Right atrium auricular region (tissue), 2 donors: ENCODE measurements at places on chromosomes 16 and 17.

DNA sequence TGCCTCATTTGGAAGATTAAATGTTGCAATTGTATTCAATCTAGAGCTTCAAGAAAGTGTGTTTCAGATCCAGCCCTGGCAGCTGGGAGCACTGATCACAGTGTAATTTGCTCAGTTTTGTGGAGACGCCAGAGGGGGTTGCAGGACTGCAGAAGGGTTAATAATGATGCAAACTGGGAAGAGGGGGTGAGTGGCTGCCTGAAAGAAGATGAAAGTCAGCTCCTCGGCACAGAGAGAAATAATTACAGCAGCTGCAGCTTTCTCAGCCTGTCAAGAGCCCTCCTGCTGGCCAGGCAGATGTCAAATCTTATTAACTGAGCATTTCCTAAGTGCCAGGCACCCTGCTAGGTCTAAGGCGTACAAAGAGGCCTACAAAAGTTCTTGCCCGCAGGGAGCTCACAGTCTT, 97.7 kb downstream of the ZNF18 start:
- DNase-seq, result no peak

DNA sequence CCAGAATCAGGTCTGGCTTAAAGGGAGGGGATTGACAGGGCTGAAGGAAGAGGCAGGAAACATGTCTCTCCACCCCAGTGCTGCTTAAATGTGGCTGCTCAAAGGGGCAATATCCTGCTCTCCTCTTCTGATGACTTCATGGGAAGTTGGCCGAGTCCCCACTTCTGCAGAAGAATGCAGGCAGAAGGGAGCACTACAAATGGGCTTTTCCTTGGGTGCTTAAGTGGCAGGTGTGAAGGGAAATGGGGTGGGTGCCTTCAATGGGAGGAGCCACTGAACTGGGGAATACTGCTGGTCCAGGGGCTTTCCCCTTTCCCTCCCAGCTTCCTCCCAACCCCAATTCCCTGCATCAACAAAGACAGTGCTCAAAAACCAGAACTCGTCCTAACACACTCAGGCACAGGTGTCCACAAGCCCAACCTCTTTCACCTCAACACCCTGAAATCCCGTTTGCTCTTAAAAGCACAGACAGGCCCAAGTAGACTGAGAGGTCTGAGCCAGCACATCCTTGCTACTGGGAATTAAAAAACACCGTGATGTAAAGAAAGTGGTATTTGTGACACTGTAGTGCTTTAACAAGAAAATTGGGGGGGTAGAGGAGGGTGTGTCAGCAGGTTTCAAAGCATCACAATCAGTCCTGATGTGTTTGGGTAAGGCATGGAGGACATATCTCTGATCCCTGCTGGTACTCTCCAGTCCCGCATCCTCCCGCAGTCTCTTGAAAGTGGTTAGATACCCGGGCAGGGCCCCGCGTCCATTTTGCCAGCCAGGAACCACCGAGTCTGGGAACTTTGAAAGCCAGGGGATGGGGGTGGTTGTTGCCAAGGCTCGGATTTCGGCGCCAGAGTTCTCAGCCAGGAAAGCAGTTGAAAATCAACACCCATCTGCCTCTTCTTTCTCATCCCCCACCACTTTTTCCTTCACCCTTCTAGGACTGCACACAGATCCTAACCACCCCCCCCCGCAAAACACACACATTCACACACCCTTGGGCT, 1.6 kb downstream of the CA10 start:
- no peak for DNase-seq

- no peak for DNase-seq
Measured at GRCh38 chr17:40556884-40557414, 8.3 kb downstream of the CCR7 start.

DNA sequence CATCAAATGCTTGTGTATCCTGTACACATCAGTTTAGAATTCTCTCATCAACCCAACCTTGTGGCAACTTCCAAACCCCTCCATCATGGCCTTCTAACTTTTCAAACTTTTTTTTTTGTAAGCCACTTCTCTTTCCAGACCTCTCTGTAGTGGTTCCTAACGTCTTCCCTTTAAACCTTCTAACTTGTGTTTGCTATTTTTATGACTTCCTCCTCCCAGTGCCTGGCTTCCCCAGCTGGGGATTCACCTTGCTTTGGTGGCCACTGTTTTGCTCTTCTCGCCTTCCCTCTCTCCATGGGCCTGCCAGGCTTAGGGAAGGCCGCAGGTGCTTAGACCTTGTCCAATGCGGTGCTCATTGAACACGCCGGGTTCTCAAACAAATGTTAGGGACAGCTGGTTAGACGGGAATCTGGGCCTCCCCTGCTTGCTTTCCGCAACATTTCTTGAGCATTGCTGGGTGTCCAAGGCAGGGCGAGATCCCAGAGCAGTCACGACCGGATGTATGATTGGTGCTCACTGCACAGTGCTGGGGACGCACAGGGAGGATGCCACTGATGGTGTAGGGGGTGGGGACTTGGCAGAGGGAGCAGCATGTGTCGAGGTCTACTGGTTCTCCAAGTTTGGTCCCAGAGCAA, 1.1 kb upstream of the XYLT2 start:
- DNase-seq, result no peak

DNA sequence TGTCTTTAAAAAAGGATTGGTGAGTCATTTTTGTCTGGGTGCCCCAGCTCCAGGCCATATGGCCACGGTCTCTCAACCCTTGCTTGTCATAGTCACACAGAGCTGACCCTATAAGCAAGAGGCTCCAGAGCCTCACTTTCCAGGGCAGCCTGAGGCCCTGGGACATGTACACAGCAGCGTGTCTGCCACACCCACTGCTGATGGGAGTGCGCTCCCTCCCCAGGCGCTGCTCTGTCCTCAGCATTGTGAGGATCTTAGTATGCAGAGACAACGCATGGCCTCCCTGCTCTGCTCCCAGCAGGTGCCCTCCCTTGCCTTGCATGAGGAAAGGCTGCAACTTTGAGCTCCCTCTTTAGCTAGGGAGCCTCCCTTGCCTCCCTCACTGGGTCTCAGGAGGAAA, 80.8 kb upstream of the CRHR1 start:
- no peak for DNase-seq

DNA sequence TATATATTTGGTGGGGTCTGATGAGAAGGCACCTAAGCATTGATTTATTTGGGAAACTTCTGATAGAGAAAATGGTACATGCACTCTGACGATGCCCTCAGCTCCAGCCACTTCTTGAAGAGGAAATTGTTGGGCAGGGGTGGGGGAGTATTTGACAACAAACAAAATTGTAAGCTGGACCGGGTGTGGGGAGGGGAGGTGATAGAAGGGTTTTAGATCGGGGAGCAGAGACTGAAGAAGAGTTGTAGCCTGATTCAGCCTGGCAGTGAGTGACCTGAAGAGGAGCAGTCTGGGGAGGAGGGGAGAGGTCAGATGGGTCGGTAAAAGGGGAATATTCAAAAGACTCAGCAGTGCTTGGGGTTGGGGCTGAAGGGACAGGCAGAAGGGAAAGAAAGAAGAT, 2284.7 kb downstream of the TP53TG3F start:
- DNase-seq, result peak; percentile 34

DNA sequence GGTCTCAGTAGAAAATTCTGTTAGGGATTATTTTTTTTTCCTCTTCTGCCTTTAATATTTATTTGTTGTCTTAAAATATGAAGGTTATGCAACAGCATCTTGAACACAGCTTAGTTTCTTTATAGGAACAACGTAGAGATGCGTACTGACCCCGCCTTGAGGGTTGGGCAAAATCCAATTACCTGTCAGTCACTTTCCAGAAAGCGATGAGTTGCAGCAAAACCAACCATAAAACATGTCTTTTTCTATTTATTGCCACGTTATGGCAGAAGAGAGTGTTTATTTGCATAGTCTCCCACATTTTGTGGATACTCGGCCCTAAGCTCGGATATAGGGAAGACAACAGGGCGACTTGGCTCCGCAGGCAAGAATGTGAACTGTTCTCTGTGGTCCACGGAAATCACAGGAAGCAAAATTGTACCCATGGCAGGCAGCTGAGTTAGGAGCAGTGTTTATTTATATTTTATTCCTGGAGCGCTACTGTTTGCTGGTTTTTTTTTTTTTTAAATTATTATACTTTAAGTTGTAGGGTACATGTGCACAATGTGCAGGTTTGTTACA, 44.3 kb upstream of the CACNG5 start:
- no peak for DNase-seq

DNA sequence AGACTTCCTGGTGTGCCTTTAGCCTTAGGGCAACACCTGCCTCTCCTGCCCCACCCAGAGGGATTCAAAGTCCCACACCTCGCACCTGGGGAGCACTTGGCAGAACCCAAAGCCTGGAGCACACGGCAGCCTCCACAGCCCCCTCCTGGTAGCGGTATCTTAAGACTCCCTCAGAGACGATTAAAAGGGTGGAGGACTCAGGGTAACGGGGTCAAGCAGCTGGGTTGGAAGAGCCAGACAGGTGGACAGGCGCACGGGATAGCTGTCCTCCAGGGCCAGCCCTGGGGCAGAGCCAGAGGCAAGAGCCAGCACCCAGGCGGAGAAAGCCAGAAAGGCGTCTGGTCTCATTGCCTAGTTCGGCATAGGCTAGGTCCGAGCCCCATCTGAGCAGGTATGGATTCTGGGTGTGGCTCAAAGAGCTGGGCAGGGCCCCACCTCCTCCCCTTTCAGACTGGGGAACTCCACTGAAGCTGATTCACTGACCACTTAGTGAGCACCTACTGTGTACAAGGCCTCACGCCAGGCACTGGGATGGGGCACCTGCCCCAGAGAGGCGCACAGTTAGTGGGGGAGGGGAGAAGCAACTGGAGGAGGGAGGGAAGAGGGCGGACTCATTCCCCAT, 55.0 kb upstream of the MEAK7 start:
- DNase-seq, result no peak

- DNase-seq, result no peak
Measured at GRCh38 chr17:53496356-53496755, 326.4 kb upstream of the KIF2B start.

GRCh38 chr17:78120971-78121800, 7.4 kb downstream of the TMC6 start:
- DNase-seq, result no peak

- no peak for DNase-seq
Measured at GRCh38 chr17:56596691-56597494, 3.4 kb downstream of the NOG start.

- DNase-seq, result no peak
Measured at GRCh38 chr17:44906010-44906646, 6.9 kb upstream of the EFTUD2 start.

GRCh38 chr17:45432405-45433158, at the start of gene ARHGAP27:
Gene ARHGAP27 (minus strand): TSS chr17:45432870. CDS start chr17:45430279, 2,591 bp downstream.
- DNase-seq, result peak; percentile 76

- no peak for DNase-seq
Measured at GRCh38 chr16:4038448-4038847, 77.8 kb downstream of the ADCY9 start.

GRCh38 chr17:16081507-16082087, 82.0 kb downstream of the TTC19 start:
- no peak for DNase-seq

DNA sequence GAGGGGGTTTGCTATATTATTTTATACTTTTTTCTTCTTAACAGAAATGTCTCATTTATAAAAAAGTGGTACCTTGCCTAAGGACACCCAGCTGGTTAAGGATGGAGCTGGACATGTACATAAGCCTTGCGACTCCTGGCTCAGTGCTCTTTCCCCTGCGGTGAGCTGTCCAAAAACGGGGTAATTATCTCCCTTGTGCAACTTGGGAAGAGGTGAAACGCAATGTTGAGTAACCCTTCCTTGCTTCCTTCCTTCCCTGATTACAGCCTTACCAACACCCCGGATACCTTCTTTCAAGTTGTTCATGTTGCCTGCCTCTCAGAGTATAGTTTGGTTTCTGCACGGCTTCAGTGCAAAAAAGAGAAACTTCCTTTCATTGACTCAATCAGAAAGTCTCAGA, 94.1 kb upstream of the XYLT1 start:
- DNase-seq, result no peak

GRCh38 chr17:28811651-28812090, 30.9 kb downstream of the FAM222B start:
- no peak for DNase-seq
